Activated CD4-positive, alpha-beta memory T cell treated with anti-CD3 and anti-CD28 coated beads for 36 hours (primary cell): ENCODE measurements at places on chromosomes 4 and X.

- DNase-seq: no peak
These were observed 32.3 kb downstream of the PRDM8 start for GRCh38 chr4:80229590-80229989.

- no peak for DNase-seq
These were observed 296.5 kb upstream of the GALNTL6 start for GRCh38 chr4:171516694-171517093.

DNA sequence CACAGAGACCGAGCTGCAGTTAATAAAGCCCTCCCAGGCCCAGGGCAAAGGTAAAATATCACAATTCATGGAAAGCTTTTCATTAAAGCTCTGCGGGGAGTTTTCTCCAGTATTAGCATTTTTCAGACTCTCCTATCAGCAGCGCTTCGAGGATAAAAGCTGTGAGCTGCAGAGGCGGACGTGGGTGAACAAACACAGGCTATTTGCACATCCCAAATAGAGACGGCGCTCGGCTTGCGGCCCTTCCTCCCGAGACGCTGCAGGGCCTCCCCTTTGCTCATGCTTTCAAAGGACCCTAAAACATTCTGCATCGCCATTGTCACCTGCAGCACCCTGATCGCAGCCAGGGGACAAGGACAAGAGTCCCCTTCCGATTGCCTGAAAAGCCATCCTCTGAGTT lies 97.3 kb downstream of the SORCS2 start:
- no peak for DNase-seq

DNA sequence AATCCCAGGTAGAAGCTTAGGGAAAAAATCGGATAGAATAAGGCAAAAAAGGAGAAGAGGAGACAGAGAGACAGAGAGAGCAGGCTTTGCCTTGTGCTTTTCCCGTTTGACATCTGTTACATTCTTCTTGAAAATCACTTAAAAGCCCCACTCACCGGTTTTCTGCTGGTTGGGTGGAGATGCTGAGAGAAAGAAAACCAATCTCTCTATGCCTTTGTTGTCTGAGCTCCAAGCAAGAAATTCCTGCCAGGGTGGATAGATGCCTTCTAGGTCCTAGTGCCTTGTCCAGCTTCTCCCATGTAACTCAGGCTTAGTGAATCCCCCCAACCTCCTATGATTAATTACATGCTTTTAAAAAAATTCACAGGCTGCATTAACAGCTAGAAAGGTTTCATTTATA lies at the start of gene DCX:
DCX (minus strand) TSS at position 210 of the 400 bp plus-strand sequence. CDS start 1,794 bp downstream, outside the sequence.
- no peak for DNase-seq

DNA sequence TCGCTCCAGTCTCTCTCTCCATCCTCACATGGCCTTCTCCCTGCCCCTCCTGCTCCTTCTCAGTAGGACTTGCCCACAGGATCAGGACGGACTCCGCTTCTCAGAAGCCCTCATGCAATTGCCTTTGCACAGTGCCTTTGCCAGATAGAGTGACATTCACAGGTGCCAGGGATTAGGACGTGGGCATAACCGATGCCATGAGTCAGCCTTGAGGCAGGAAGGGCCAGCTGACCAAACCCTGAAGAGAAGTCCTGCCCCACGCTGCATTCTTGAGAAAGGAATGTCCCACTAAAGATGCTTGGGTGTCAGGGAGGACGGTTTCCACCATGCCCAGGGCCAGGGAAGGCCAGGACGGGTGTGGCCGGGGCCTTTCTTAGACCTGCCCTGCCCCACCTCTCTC lies 6.6 kb upstream of the GRPEL1 start:
- no peak for DNase-seq

DNA sequence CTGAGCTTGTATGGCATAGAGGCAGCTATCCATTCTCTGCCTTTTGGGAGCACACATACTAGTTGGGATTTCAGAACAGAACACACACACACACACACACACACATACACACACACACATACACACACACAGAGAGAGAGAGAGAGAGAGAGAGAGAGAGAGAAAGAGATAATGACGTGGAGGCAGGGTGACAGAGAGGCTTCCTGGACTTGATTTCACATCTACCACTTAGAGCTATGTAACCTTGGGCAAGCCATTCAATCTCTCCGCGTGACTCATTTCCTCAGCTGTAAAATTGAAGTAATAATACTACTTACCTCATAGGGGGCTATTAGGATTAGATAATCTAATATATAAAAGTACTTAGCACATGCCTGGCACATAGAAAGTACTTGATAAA lies 12.3 kb upstream of the GRIA3 start:
- DNase-seq: no peak

DNA sequence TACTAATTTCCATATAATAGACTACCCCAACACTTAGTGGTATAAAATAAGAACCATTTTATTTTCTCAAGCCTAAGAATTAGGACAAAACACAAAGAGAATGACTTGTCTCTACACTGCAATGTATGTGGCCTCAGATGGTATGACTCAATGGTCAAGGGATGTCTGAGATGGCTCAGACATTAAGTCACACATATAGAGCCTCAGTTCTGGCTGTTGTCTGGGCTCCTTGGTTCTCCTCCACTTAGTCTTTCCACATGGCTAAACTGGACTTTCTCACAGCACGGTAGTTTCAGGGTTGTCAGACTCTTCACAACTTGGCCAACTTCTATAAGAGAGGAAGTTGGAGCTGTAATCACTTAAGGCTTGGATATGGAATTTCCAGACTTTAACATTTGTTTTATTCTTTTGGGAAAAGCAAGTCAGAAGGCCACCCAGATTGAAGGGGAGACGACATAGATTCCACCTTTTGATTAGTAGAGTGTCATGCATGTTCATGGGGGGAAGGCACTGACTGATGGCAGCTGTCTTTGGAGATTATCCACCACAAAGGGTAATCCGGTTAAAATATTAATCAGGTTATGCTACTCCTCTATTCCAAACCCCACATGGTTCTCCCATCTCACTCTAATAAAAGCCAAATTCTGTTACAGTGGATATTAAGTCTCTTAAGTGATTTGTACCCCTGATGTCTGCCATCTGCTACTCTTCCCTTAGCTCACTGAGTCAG lies 9.4 kb downstream of the IL15 start:
- no peak for DNase-seq
